MV-4-11 (cell line): ENCODE measurements at places on chromosomes 3 and 15.

DNA sequence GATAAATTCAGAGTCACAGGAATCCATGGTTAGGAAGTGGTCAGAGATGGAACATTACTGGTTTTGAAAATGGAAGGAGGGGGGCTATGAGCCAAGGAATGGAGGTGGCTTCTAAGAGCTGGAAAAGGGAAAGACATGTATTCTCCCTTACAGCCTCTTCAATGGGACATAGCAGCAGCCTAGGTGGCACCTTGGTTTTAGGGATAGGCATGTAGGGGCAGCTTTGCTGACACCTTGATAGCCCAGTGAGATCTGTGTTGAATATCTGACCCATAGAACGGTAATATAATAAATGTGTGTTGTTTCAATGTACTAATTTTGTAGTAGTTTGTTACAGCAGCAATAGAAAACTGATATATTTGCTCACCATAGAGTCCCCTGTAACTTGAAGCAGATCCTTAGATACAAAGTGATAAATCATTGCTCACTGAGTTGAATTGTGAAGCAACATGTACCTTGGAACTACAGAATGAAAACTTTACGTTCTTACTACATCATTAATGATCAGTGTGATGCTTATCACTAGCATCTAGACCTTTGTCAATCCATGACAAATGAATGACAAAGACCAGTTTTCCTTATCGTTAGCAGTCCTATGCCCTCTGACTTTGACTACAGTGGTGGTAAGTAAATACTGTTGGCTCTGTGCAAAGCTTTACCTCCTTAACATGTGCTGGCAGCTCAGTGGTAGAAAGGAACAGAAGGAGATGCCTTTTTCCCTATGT lies 53.8 kb downstream of the TMEM45A start:
- DNase-seq, result no peak

DNA sequence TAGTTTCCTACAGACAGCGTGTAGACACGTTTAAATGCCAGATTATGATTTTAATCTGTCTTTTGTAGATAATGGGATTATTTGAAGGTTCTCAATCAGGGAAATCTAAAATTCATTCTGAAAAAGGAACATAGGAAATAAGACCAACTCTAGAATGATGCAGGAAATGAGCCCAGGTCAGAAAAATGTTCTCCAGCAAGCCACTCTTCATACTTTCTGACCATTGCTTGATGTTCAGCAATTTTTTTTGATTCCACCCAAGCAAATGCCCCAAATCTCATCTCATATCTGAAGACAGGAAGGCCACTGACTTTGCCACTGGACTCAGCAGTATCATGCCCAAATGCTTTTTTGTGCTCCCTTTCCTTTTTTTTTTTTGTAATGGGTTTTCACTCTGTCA lies 373.4 kb downstream of the LPP start:
- no peak for DNase-seq

DNA sequence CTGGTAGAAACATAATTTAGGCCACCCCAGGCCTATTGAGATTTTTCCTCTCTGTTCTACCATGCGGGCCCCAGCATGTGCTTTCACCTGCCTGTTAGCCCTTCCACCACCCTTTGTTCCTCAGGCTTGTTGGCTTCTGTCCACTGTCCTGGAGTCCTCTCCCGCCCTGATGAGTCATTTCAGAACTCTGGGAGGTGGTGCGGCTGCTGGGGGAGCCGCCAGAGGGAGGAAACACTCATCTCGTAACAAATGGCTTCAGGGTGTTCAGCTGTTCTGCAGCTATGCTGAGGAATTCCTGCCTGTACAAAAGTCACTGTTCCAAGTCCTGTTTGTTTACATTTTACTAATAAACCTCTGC lies 36.3 kb downstream of the LRTM1 start:
- peak; percentile 76 for DNase-seq

- no peak for DNase-seq
Observed at GRCh38 chr3:118479376-118479775, 555.3 kb downstream of the IGSF11 start.

GRCh38 chr15:42996871-42997270 lies 76.3 kb upstream of the TTBK2 start:
- no peak for DNase-seq

DNA sequence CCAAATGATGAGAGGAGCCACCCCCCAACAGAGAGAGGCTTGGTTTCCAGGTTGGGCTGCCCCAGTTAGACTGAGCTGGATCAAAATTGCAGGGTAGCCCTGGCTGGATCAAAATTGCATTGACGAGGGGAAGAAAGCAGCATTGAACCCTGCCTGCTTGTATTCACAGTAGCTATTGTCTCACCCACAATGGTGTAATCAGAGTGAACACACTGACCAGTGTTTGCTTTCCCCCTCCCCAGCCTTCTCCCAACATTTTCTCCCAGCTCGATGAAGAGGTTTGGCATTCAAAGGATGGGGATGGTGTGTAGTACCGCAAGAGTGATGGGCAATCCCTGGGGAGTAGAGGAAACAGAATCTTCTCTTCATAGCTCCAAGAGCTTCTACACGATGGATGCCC lies 223.8 kb downstream of the ADAMTS9 start:
- no peak for DNase-seq

DNA sequence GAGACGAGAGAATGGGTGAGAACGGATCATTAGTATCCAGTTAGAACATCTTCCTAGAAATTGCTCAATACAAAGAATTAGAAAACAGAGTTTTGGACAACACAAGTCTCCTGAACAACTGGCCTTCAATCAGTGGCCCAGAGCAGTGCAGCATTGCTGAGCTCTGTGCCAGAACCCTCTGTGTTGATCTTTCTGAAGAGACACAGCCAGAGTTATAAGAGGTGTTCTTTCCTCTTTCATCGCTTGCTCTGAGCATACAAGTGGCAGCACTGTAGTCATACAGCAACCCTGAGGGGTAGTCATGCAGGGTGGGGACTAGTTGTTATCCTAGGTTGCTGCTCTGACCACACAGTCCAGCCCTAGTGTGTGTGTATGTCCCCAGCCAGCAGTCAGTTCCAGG lies 4.0 kb downstream of the KNSTRN start:
- DNase-seq, result no peak

- no peak for DNase-seq
Observed at GRCh38 chr3:124496061-124496460, 234.2 kb upstream of the UMPS start.

- no peak for DNase-seq
Observed at GRCh38 chr15:77402740-77403379, 17.0 kb downstream of the PEAK1 start.

DNA sequence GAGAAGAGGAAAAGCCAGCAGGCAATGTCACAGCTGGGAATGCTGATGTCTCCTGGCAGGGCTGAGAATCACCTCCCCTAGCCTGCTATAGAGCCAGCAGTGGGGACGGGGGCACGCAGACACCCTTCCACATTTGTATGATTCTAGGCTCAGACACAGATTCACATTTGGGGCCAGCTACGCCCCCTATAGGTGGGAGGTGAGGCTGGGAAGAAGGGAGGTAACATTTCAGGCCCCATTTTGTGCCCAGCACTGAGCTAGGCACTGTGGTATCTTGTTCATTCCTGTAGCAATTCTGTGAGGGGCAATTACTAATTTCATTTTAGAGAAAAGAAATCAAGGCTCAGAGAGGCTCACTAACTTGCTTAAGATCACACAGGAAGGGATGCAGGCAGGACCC lies 15.9 kb upstream of the ACAD9 start:
- no peak for DNase-seq

DNA sequence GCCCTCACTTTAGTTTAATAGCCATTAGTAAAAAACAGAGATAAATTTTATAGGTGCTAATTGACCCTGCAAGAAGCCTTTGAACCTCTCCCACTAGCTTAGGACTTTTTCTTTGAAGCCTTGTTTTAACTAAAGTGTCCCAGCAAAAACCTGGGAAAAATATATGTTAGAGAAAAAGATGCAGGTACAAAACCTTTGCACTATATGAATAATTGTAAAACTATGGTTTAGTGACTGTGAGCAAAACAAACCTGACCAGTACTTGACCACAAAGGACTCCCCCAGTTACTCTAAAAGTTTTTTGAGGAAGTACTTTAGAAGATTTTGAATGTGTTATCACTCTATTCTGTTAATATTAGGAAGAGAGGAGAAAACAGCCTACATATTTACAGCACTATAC lies 123.3 kb upstream of the TP63 start:
- DNase-seq, result no peak

GRCh38 chr3:47102081-47102600 lies 61.8 kb downstream of the SETD2 start:
- no peak for DNase-seq

GRCh38 chr3:123769356-123769743 lies 114.8 kb downstream of the MYLK start:
- DNase-seq, result no peak

GRCh38 chr3:195578565-195578964 lies 5.2 kb downstream of the APOD start:
- no peak for DNase-seq

GRCh38 chr15:73753250-73754130 lies at the start of gene INSYN1:
TSS of gene INSYN1 (minus strand) at chr15:73753351. CDS start at chr15:73751130, 2,221 bp downstream.
- DNase-seq, result no peak

GRCh38 chr15:67181221-67181639 lies 73.2 kb downstream of the AAGAB start:
- no peak for DNase-seq

DNA sequence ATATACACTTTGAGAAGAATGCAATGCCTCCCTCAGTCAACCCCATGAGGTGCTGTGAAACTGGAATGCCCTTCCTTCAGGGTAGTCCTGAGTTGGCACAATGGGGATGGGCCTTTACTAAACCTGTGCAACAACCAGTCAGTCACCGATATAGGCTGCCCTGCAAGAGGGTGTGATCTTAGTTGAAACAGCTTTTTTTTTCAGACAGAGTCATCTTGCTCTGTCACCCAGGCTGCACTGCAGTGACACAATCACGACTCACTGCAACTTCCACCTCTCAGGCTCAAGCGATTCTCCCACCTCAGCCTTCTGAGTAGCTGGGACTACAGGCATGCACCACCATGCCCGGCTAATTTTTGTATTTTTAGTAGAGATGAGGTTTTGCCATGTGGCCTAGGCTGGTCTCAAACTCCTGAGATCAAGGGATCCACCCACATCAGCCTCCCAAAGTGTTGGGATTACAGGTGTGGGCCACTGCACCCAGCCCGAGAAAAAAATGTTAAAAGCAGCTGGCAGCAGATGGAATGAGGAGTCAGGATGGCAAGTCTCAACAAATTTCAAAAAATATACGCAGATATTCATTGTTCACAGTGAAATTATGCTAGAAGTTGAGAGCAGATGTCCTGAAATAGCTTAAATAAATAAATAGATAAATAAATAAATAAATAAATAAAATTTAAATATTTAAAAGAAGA lies 31.8 kb downstream of the MYO5A start:
- peak; percentile 65 for DNase-seq

DNA sequence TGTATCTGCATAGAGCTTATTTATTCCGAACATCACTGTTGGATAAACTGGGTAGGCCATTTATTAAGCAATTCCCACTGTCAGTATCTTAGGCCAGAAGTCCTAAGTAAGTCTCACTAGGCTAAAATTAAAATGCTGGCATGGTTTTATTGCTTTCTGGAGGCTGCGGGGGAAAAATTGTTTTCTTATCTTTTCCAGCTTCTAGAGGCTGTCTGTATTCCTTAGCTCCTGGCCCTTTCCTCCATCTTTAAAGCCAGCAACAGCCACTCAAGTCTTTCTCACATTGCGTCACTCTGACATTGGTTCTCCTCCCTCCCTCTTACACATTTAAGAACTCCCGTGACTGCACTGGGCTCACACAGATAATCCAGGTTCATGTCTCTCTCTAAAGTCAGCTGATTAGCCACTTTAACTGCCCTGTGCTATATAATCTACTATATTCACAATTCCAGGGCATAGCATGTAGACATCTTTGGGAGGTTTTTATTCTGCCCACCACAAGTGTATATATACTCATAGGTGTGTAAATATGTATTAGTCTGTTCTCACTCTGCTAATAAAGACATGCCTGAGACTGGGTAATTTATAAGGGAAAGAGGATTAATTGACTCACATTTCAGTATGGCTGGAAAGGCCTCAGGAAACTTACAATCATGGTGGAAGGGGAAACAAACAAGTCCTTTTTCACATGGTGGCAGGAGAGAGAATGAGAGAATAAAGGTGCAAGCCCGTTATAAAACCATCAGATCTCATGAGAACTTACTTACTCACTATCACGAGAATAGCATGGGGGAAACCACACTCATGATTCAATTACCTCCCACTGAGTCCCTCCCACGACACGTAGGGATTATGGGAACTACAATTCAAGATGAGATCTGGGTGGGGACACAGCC lies 113.5 kb upstream of the SLC7A14 start:
- no peak for DNase-seq

- DNase-seq, result no peak
Observed at GRCh38 chr3:150177673-150178381, 207.1 kb upstream of the PFN2 start.

GRCh38 chr3:80556763-80557162 lies 789.0 kb upstream of the ROBO1 start:
- DNase-seq, result no peak

DNA sequence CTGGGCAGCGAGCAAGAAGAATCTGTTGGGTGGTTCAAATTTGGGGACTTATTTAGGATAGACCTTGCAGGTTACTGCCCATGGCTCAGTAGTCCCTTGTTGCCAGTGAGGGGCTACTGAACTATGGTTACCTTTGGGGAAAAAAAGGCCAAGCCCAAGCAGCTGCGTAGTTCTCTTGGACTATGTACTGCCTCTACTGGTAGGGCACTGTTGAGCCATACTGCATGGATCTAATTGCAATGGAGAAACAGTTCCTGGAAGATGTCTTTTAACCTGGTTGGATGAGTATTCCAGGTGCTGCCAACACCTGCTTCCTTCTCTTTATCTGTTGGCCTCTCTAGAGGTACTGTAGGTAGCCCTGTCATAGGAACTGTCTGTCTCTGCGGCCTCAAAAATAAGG lies 671.9 kb upstream of the CBLB start:
- DNase-seq, result no peak

DNA sequence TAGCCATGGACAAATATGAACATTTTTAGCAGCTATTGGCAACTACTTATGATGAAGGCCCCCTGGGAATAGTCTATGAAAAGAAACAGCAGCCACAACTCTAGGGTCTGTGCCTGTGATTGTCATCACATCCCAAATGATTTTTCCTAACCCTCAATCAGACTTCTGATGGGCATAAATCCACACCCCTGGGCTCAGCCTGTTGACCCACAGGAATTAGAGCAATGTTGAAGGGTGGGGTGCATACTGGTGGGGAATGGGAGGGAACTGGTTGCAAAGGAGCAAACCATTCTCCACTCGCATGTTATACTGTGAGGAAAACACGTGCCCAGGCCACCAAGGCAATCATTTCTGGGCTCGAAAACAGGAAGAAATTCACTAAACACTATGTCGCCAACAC lies 106.5 kb upstream of the CTNNB1 start:
- no peak for DNase-seq

DNA sequence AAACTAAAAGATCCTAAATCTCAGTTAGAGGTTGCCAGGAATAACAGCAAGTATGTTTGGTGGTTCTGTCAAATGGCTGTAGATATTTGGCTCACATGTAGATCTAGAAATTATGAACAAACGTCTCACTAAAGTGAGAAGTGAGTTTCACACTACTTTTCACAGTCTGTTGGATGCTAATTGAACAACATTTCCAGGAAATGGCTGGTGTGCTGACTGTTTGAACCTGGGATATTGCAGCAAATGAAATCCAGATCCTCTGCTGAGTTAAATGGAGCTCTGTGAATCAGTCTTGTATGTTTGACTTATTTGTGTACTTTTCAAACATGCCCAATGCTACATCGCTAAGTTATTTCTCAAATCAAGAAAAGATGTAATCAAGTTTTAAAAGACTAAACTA lies 21.3 kb upstream of the RSL24D1 start:
- peak; percentile 35 for DNase-seq
